Osteocyte (in vitro differentiated cells): ENCODE measurements at places on chromosomes 1 and 21. TPM values are rescaled to one million over a fixed set of nuclear protein-coding genes. Genes with fewer than 3 reads are reported as not detected.

The NR0B2 gene
- total RNA-seq: not detected in 2 replicates

The LGALS8 gene
- total RNA-seq: 30.0 and 32.4 TPM in 2 replicates

The OR2T8 gene
- total RNA-seq: not detected in 2 replicates

The FCRL4 gene
- not detected in 2 replicates for total RNA-seq

The FTCD gene
- total RNA-seq: 2.3 and 2.5 TPM in 2 replicates

The CYP4A11 gene
- not detected in 2 replicates for total RNA-seq

The AK5 gene
- 31.5 and 38.1 TPM in 2 replicates for total RNA-seq

The CCDC27 gene
- total RNA-seq: not detected in 2 replicates

The ELF3 gene
- 0.26 and 0.56 TPM in 2 replicates for total RNA-seq

The AIM2 gene
- total RNA-seq: not detected in 2 replicates

DNA sequence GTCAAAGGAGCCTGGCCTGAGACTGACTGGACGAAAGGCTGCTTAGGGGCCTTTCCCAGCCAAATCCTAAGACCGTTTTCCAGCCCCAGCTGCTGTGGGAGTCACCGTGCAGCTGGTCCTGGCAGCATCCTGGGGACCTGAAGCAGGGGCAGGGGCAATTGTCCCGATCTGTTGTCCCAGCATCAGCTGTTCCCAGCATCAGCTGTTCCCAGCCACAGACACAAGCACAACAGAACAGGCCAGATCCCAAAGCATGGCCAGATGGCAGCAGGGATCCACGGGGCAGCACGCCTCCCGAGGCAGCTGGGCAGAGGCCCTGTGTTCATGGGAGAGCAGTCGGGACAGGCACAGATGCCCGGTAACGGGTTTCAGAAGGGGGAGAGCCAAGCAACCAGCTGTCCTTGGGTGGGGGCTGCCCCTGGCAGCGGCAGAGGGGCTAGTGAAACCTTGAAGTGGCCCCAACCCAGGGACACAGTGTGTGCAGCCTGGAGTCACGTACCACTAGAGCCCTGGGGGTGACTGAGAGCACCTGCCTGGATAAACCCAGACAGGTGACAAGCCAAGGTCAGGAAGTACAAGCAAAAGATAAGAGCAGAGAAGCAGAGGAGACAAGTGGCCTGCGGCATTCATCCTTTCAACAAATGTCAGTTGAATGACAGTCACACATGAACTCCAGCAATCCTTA lies 13.3 kb downstream of the CELA2B start:
- DNase-seq: no peak

DNA sequence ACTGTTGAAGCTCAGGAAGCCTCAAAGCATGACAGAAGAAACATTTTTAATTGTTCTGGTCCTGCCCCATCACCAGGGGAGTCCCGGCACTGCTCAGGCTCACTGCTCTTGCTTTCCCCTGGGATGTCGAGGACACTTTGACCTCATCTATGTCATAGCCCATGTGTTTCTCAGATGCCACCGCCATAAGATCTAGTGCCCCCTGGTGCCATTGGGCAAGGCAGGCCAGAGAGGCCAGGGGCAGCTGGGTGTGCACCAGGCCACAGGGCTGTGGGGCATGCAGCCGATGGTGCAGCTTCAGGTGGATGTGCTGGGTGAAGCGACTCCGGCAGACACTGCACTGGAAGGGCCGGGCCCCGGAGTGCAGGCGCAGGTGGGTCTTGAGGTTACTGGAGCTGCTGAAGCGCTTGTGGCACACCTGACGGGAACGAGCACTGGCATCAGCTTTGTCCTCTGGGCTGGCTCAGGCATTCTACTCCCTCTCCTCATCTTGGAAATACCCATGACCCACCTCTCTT lies 7.7 kb upstream of the CRYBG2 start:
- DNase-seq: no peak

GRCh38 chr1:220189750-220190347 lies 82.4 kb downstream of the RAB3GAP2 start:
- DNase-seq: no peak

- no peak for DNase-seq
These were observed 114.5 kb upstream of the KCNK2 start for GRCh38 chr1:214967865-214968575.

GRCh38 chr1:106962591-106962990 lies 93.9 kb upstream of the PRMT6 start:
- DNase-seq: no peak

- DNase-seq: no peak
These were observed 11.4 kb upstream of the RGS16 start for GRCh38 chr1:182615468-182616129.

- DNase-seq: no peak
These were observed 19.9 kb upstream of the IFNGR2 start for GRCh38 chr21:33383056-33383888.

- DNase-seq: no peak
These were observed 62.6 kb upstream of the C1orf105 start for GRCh38 chr1:172357753-172358385.

DNA sequence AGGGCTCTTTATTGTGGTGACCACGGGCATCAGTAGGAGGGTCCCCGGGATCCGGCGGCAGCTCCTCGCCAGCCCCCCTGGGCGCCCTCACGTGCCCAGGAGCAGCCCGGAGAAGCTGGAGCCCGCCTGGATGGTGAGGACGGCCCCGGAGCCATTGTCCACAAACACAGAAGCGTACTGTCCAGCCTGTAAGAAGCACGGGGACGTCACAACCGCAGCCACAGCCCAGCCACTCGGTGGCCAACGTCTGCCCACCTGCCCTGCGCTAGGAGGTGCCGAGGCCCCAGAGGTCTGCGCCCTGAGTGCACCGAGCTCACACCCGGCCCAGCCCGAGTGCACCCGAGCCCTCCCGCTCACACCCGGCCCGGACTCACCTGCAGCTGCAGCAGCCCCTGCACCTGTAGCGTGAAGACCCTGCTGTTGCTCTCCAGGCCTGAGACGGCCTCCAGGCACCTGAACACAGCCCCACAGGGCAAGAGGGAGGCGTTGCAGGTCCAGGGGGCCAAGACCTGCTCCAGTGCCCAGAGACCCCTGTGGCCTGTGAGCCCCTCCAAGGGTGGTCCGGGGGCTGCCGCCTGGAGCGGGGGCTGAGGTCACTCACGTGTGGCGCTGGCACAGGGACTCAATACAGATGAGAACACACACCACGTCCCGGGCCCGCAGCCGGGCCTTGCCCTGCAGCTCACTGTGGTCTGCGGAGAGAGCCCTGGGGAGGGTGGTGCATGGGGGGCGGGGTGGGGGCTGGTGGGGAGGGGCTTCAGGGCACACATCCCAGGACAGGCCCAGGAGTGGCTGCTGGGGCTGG lies 3.9 kb downstream of the C1QTNF12 start:
- no peak for DNase-seq

DNA sequence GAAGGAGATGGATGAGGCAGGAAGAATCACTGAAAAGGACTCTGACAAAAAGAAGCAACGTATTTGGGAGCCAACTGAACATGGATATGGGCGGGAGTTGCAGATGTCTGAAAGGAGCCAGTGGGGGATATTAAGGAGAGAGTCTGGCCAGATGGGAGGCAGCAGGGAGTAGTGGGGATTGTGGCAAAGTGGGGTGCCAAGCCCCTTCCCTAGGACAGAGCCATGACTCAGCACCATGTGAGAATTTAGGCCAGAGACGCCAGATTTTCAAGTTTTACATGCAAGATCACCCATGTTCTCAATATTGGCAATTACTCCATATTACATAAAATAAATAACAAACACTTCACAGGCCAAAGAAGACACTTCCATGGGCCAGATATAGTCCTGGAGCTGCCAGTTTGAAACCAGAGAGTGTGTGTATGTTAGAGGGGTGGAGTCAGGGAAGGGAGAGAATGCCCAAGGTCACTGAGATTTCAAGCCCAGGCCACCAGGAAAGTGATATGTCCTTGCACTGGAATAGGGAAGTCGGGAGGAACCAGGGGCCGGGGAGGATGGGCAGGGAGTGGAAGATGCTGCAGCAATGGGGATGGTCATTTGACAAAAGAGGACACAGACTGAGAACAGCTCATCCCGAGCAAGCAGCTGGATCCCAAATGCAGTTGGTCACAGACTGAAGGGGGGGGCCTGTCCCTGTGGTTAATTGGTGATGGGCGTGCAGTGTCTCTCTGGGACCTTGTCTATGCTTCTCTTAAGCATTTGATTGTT lies 23.5 kb downstream of the TMEM51 start:
- no peak for DNase-seq

DNA sequence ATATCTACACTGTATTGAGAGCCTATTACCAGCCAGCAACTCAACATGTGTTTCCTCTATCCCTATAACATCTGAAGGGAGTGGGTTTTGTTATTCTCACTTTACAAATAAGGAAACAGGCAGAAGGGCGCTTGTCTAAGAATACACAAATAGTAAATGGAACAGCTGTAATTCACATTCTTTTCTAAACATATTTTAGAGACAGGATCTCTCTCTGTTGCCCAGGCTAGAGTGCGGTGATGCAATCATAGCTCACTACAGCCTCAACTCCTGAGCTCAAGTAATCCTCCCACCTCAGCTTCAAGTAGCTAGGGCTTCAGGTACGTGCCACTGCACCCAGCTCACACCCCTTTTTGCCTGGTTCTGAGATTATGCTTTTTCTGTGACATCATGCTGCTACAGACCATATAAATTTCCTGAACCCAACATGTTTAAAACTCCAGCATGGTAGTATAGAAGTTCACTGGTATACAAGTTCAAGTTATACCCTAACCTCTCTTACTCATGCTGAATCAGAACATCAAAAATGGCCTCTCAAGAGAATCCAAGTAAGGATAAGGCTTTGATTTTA lies 8.6 kb upstream of the TACSTD2 start:
- DNase-seq: no peak

DNA sequence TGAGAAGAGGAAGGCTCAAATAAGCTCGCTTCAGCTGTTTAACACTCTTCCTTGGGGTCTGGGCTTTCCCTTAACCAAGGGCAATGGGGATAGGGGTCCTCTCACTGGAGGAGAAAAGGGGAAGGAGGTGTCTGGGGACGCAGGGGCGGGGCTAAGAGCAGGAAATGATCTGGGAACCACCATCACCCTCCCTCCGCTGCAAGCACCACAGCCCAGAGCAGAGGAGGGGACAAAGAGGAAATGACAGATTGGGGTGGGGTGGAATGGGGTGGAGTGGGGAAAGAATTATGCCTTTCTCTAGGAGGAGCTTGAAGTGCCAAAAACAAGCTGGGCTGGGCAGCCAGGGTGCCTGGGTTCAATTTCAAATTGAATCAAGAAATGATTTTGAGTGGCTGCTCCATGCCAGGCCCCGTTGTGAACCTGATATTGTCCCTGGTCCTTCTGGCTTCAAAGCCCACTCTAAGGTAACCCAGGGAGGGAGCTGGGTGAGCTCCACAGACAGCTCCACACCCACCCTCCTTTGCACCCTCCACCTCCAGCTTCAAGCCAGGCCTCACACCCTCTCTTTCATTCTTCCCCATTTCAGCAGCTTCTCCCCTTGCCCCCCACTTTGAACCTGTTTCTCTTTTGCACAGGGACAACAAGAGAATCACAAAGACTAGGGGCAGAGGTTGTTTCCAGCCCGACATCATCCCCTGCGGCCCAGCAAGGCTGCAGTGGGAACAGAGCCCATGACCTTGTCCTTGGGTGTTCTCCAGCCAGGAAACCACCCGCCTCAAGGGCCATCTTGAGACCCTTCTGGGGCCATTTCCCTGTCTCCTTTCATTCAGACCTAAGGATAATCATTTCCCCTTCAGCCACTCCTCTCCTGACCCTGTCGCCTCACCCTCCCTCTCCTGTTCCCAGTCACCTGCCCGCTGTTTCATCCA lies 1.1 kb downstream of the ARHGAP30 start:
- DNase-seq: no peak

DNA sequence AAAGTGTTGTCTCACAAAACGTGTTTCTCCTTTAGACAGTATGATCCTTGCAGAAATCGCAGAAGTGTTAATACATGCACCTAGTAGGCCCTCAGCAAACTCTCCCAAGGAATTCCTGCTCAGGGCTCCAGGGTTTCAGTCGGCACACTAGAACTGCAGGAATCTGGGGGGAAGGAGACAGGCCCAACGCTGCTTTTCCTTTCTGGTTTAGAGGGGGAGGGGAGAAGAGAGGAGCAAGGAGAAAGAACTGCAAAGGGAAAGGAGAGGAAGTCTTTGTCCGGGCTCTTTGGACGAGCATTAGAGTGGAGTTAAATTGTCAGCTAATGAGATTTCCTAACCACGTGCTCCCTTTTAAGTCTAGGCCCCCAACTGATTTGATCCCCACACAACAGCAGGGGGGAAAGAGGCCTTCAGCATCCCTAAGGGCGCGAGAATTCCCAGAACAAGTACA lies 103.7 kb upstream of the SOD1 start:
- no peak for DNase-seq

DNA sequence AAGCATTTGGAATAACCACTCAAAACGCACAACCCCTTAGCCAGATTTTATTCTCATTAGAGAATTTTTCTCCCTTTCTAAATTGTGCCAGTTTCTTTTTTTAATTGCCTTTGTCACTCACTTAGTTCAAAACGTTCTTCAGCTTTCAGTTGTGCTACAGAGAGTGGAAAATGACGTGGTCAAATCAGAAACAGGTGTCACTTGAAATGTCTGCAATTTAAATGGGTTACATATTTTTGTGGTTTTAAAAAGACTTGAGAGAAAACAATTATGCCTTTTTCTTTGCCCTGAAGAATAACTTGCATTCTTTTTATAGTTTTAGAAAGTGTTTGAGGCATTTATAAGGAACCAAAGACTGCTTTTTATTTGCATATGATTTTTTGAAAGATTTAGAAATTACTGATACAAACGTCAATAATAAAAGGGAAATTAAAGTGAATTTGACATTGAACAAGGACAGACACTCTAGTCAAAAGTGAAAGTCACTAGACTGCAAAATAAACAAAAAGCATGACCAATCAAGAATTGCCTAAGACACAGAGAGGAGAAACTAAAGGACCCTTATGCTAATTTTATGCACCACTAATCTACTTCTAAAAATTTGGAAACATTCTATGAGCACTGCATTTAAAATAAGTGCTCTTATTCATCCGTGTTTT lies 191.0 kb downstream of the TPR start:
- DNase-seq: no peak

DNA sequence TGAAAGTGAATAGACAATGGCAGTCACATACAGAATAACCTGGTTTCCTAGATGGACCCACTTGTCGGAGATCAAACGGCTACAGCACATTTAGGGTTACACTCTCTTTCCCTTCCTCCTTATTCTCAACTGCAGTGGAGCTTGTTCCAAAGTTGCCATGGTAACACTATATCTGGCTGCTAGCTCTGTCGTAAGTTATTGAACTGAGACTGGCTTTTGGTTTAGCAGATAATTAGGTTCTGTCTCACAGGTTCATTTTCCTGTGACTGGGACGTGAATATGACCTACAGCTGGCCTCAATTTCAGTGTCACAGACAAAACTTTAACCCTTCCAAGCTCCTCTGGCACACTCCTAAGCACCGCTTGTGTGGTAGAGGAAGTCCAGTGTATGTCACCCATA lies 875.8 kb downstream of the USP25 start:
- DNase-seq: no peak

DNA sequence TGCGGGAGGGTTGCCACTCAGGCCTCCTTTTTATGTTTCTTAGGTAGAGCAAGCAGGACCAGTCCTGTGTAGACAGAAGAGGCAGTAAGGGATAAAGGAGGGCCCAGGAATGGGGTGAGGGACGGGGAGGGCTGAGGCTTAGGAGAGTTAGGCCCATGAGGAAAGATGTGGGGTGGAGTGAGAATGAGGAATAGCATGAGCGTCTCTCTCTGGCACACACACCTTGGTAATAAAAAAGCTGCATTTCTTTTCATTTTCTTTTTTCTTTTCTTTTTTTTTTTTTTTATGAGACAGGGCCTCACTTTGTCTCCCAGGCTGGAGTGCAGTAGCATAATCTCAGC lies 7.6 kb upstream of the HSPG2 start:
- no peak for DNase-seq

GRCh38 chr21:18060402-18060801 lies 184.2 kb upstream of the CHODL start:
- DNase-seq: no peak

GRCh38 chr1:91717839-91718238 lies 168.1 kb downstream of the TGFBR3 start:
- no peak for DNase-seq
